ENCODE measurements at places on chromosomes 3 and 15. TPM values are rescaled to one million over a fixed set of nuclear protein-coding genes. Genes with fewer than 3 reads are reported as not detected.

- DNase-seq = no peak
Observed at GRCh38 chr3:4474683-4475490, 7.8 kb upstream of the SUMF1 start.

- no peak for DNase-seq
Observed at GRCh38 chr15:67024998-67025368, 40.4 kb upstream of the SMAD3 start.

The RTP1 gene
- polyA plus RNA-seq = not detected

The TMEM207 gene
- 17.3 TPM for polyA plus RNA-seq

GRCh38 chr3:148512648-148513047, 185.1 kb upstream of the AGTR1 start:
- DNase-seq = no peak

The FANCD2OS gene
- polyA plus RNA-seq = not detected

DNA sequence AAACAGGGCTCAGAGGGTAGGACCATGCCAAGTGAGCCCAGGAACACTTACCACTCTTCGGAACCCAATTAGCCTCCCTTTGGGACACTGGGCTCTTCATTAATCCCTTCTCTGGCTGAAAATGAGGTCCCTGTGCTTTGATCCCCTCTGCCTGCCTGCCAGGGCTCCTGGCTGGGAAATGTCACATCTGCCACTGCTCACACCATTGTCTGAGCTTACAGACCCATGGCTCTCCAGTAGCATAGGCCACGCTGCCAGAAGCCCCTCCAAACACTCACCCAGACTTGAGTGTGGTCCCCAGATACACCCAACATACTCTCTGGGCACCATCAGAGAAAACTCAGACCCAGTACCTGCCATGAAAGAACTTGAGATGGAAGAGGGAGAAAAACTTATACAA, 287.3 kb downstream of the XXYLT1 start:
- DNase-seq = no peak

The AAGAB gene
- 50.9 TPM for polyA plus RNA-seq

GRCh38 chr3:140186421-140186920, 251.5 kb downstream of the CLSTN2 start:
- DNase-seq = peak; percentile 51

DNA sequence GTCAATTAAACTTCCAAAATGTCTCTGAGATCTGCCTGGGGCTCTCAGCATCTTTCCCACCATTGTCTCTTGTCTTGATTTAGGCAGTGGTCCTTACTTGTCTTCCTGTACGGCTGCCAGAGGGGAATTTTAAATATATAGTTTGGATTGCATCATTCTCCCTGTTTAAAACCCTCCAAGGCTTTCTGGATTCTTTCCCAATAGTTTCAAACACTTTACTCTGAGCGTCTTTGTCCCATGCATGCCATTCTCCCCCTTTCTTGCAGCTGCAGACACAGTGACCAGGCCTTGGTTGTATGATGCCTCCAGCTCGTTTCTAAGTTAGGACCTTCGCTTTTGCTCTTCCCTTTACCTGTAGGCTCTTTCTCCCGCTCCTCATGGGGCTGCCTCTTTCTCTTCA, 323.3 kb upstream of the CTNNB1 start:
- no peak for DNase-seq
